Fibroblast of skin of scalp (primary cell): ENCODE measurements at places on chromosomes 12 and 14.

GRCh38 chr14:20578784-20579502 is 8.9 kb downstream of the RNASE11 start:
- DNase-seq = no peak

DNA sequence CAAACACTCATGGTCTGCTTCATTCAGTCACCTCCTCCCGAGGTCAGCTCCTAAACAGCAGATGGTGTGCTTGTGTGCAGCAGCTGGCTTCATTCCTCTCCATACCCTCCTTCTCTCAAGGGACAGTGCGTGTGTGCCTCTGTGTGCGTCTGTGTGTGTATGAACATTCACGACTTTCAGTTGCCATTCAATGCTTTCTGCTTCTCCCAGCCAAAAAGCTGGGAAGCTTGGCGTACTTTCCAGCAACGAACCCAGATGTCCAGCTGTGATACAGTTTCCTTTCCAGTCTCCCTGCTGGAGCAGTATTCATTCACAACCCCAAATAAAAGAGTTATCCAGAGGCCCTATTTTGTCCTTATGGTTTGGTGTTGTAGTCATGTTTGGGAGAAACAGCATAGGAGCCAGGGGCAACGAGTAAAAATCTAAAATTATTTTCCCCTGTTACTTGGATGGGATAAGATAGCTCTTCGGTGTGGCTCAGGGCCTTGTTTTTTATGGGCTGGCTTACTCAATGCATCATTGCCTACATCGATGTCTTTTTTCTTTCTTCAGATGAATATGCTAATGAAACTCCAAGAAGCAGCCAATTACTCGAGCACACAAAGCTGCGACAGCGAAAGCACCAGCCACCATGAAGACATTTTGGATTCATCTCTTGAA is 379.3 kb downstream of the NAV3 start:
- DNase-seq = peak; percentile 58

DNA sequence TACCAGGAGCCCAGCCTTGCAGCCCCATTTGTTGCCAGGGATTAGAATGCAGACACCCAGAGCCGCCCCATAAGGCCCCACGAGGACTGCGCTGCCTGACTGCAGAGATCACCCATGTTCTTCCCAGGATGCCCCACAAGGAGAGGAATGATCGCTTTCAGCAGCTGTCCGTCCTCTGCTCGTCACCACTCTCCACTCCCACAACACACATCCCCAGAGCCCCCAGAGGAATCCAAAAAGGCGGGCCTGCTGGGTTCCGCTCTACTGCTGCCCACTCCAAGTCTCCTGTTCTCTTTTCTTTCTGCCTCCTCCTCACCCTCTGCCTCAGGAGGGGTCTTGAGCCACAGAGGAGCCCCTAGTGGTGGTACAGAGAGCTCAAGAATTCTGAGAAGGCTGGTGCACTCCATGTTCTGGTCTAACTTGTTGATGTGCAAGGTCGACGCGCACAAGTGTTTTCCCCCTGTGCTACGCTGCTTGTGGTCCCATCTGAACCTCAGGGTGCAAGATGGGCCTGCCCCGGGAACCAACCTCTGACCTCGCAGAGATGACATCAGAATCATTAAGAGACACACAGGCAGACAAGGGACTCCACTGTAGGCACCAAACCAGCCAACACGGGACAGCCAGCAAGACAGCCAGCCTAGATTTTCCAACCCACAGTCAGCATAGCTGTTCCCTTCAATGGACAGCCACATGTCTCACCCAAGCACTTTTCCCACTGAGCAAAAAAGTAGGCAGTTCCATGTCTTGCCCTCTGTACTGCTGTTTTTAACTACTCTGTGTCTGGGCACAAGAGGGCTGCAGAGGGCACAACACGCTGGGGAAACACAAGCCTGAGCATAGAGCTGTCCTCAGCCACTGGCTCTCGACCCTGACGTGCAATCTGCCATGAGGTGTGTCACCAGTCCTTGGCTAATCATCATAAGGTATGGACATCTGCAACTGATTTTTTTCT is 29.9 kb downstream of the PXN start:
- peak; percentile 51 for DNase-seq

GRCh38 chr12:66288121-66288520 is 14.2 kb upstream of the HELB start:
- DNase-seq = no peak

GRCh38 chr12:79155683-79156082 is 291.1 kb downstream of the SYT1 start:
- peak; percentile 0 for DNase-seq
